ENCODE measurements at places on chromosomes 3 and 15.
A peak's percentile ranks its signal among the peaks of the same experiment; 100 is the strongest.

GRCh38 chr15:20357481-20358065, 184.0 kb downstream of the GOLGA6L6 start:
- no peak for DNase-seq

GRCh38 chr3:133457025-133457424, 57.2 kb downstream of the BFSP2 start:
- no peak for DNase-seq

DNA sequence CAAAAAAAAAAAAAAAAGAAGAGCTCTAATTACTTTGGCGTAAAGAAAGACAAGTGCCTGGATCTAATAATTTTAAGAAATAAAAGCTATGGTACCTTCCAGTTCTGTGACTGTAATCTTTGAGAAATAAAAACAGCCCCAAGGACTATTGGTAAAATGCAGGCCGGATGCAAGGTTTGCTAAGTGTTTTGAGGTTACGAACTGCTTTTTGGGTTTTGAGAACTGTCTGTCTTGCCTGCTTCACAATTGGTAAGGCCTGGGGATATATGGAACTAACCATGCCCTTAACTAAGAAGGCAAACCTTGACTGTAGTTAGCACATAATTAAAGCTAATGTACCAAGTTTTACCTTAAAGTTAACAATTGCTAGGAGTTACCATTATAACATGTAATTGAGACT, 388.4 kb upstream of the CBLB start:
- DNase-seq, result no peak

GRCh38 chr3:55626279-55626665, 139.2 kb upstream of the WNT5A start:
- no peak for DNase-seq

DNA sequence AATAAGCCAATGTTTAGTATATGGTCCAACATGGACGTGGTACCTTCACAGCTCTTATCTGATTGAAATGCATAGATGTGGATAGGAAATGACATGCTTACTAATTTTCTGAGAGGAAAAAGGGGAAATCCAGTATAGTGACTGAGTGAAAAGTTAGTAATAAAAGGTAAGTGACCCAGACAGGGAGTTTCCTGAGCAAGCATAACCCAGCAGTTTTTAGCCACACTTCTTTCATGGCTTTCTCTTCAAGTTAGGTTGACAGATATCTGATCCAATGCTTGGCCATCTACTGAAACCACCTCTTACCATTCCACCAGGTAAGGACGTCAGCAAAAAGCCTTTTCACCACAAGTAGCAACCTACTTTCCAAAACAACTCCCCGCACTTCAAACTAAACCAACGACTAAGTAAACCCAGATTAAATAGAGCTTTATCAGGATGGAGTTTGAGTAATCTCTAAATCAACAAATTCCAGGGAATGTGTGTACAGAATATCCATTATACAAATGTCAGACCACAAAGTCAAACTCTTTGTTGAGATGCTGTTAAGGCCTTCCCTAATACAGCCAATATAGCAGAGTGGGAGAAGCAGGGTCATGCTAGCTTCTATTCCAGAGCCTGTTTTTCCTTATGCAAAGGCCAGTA, 329.7 kb downstream of the RORA start:
- no peak for DNase-seq

DNA sequence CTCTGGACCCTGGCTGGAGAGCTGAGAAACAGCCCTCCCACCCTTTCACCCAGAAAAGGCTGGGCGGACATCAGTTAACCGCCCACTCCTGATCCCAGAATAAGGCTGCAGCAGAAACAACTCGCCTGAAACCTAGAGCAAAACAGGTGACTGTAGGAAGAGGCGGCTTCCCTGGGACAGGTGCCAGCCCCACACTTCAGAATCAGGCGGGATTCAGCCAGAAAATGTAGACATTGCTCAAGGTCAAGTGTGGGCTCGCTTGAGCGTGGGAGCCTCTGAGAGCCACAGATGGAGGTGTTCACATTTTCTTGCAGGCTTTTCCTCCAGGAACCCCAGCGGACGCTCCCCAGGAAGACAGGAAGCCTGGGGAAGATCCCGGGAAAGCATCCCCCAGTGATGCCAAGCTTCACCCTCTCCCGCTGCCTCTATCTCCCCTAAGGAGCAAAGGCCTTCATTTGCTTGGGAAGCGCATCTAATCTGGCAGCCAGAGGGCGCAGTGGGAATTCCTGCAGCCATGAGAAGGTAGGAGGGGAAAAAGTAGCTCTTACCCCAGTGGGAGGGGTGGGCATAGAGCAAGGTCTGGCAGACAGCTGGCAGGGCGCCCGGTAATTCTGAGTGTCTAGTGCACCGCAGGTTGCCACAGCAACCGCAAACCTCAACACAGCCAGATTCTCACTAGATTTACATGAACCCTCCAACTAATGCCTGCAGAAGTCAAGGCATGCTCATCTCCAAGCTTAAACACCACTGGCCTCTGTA, 77.7 kb downstream of the OCA2 start:
- DNase-seq, result peak; percentile 42

DNA sequence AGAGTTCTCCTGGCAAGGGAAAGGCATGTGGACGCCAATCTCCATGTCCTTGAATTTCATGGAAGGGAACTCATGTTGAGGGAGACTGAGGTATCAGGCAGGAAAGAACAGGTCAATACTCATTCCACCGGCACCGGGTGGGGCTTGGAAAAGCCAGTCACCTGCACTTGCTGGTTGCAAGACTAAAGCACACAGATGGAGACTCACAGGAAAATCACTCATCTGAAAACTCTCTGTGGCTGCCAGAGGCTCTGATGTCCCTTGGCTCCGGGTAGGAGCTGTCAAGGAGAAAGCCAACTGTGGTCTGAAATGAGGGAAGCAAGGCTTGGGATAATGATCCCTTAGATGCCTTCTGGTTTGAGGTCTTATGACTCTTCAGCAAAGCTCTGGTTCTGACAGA, 8.7 kb upstream of the CGNL1 start:
- DNase-seq, result no peak

DNA sequence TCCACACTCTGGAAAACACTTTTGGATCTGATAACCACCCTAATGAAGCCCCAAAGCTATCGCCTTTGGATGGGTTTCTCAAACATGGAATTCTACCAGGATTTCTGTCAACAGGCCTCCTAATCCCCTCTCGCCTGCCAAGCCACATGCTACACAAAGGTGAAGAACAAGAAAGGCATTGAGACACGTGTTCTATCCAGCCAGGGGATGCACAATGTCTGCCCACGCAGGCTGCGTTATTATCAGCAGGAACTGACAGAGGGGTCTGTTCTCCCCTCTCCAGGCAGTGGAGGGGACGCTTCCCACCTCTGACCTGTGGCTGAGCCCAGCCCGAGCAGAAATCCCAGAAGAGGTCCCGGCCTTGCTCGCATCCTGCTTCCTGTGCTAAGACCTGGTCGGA, 45.4 kb upstream of the THBS1 start:
- no peak for DNase-seq

All from midbrain (tissue), 1 donor.